ENCODE measurements at places on chromosomes 11 and 22. TPM values are rescaled to one million over a fixed set of nuclear protein-coding genes. Genes with fewer than 3 reads are reported as not detected.

CYTH4 gene
- 44.0 TPM for total RNA-seq

HTR3A gene
- not detected for total RNA-seq

SCN4B gene
- total RNA-seq, result 3.1 TPM

CTSW gene
- 3.1 TPM for total RNA-seq

- DNase-seq, result no peak
Observed at GRCh38 chr11:72981080-72981479, 161.0 kb downstream of the FCHSD2 start.

DNA sequence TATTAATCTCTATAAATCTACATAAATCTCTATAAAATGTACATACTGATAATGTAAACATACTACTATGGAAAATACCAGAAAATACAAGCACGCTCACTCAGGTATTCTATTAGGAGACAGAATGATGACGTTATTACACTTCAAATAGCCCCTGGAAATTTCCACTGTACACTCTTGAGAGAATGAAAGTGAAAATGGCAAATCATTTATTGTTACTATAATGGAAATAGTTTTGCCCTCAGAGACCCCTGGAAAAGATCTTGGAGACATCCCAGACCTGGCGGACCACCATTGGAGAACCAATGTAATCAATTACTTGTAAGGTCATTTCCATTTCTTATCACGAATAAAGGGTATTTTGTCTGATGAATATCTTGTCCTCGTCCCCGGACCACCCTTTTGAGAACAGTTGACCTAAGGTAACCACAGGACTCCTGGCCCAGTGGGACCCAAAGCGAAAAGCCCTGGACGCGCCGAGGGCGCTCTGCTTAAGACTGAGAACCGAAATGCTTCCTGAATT lies 509 bp upstream of the PRRG4 start:
- DNase-seq, result no peak

- no peak for DNase-seq
Observed at GRCh38 chr11:129427376-129427775, 51.7 kb downstream of the BARX2 start.

DNA sequence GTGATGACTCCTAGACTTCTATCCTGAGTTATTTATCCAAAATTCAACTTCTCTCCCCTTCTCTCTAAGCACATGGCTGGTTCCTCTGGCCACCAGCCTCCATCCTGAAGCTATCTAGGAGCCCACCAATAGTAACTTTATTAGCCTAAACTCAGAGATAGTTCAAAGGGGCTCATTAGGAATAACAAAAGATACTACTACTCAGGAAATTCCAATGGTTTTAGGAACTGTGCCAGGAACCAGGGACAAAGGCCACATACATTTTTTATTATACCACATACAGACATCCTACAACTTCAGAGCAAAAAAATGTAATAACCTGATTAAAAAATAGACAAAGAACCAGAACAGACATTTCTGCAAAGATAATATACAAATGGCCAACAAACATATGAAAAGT lies 27.9 kb downstream of the SLC25A17 start:
- peak; percentile 1 for DNase-seq

GRCh38 chr11:73288192-73288872 lies 16.2 kb downstream of the P2RY6 start:
- DNase-seq, result no peak

GRCh38 chr11:69640995-69641581 lies at the start of gene CCND1:
CCND1 (plus strand) TSS chr11:69641156; CDS start chr11:69641314, 158 bp downstream.
- peak; percentile 96 for DNase-seq

DNA sequence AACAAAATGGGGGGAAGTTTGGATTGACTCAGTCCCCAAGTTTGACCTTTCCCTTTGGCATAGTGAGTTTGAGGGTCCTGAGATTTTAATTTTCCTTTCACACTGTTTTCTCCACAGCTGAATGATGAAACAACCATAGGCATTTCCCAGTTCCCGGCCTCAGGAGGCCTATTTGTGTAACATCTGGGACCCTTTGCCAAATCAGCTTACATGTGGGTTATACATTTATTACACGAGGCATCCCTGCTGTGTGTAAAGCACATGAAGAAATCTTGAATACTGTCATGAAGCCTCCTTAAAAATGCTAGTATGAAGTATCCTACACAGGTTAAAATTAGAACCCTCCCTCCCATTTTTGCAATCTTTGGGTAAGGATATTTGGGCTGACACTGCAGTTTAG lies 44.6 kb upstream of the SPON1 start:
- DNase-seq, result no peak

GRCh38 chr11:27392278-27393114 lies 29.5 kb upstream of the CCDC34 start:
- peak; percentile 67 for DNase-seq

GRCh38 chr11:2689651-2690575 lies 9.9 kb downstream of the KCNQ1OT1 start:
- peak; percentile 10 for DNase-seq
